Left cardiac atrium (tissue), 4 donors: ENCODE measurements at places on chromosomes 12 and 14. TPM values are rescaled to one million over a fixed set of nuclear protein-coding genes. Genes with fewer than 3 reads are reported as not detected.

The CAPZA3 gene
- not detected for total RNA-seq

The MYF6 gene
- total RNA-seq = not detected

The NUAK1 gene
- 20.4 TPM for total RNA-seq

The GNG2 gene
- 25.6 TPM for total RNA-seq

DNA sequence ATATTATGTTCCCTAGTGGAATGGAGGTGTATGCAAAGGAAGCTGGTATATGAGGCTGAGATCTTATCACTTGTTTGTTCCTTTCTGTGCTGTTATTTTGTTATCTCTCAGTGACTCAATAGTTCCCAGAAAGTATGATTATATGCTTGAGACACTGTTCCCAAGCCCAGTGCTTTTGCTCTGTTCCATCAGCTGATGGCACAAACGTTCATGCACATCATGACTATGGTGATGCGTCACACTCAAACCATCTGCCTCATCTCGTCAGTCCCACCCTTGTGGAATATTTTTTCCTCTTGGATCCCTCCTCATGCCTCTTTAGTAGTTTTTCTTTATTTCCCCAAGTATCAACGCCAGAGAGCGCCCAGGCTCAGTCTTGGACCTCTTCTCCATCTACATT, 786.9 kb downstream of the AACS start:
- no peak for DNase-seq

DNA sequence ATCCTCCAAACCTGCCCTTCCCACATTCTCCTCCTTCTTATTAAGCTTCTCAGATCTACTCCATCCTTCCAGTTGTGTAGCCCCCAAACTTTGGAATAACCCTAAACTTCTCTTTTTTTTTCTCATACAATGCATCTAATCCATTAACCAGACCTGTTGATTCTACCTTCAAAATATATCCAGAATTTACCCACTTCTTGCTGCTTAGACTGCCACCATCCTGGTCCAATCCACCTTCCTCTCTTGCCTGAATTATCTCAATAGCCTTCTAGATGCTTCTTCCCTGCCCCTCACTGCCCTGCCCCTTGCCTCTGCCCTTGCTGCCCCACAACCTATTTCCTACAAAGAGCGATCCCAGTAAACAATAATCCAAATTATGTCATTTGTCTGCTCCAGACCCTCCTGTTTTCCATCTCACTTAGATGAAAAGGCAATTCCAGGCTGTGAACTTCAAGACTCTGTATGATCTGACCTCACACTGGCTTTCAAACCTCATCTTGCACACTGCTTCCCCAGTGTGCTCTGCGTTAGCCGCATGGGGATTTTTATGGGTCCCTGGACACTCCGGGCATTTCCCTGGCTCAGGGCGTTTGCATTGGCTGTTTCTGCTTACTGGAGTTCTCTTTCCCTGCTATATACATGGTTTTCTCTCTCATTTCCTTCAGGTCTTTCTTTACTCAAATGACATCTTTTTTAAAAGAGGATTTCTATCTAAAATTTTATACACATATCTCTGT, 42.6 kb upstream of the HIF1A start:
- DNase-seq = no peak

GRCh38 chr14:44782775-44783238, 178.9 kb downstream of the KLHL28 start:
- DNase-seq = no peak

DNA sequence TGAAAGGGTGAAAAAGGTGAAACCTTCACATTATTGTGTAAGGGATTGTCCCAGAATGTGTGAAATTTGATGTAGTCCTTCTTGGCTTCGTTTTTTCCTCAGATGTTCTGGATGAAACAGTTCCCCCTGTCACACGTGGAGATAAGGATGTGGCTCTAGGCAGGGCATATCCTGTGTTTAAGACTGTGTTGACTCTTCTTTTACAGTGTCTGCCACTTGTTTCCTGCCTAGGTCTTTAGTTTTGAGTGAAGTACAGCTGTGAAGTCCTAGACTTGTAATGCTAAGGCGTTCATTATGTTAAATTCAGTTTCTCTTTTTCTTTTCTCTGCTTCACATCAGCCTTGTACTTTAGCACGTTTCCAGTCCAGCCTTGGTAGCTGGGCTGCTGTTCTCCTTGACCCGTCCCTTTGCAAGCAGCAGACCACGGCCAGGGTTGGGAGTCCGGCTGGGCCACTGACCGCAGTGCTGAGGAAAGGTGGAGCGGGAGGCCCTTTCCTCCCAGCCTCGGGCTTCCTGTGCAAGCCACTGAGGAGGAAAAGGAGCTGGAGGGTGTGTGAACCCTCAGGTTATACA, 59.1 kb downstream of the RASSF3 start:
- DNase-seq = peak; percentile 55

DNA sequence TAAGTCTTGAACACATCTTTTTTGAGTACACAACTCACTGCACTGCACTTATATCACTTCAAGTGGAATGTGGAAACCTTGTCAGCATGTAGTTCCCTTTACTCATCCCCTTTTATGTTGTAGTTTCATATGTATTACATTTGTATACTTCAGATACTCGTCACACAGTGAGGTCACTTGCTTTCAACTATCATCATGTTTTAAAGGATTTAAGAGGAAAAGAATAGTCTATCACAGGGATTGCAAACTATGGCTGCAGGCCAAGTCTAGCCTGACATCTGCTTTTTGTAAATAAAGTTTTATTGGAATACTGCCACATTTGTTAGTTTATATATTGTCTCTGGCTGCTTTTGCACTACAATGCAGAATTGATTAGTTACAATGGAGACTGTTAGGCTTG, 24.3 kb downstream of the CNOT2 start:
- DNase-seq = no peak

DNA sequence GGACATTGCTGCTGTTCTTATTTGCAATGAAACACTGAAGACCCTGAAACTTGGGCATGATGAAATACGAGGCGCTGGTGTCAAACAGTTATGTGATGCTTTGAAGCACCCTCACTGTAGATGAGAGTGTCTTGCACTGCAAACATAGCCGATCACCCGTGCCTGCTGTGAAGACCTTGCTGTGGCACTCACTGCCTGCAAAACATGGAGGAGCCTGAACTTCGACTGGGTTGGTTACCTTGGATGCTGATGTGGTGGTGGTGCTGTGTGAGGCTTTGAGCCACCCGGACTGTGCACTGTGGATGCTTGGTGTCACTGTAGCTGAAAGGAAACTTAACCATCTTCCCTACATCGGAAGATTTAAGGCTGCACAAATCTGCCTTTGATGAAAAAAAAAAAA, 162.9 kb downstream of the GLT1D1 start:
- DNase-seq = no peak

- DNase-seq = no peak
These were observed 307.0 kb downstream of the PCNX1 start for GRCh38 chr14:71214241-71214640.

GRCh38 chr14:23564876-23565275, 2.7 kb downstream of the AP1G2 start:
- DNase-seq = no peak

GRCh38 chr14:97945631-97946030, 1148.4 kb downstream of the VRK1 start:
- DNase-seq = no peak

- DNase-seq = no peak
These were observed 89.6 kb downstream of the FBXW8 start for GRCh38 chr12:117000316-117000715.

DNA sequence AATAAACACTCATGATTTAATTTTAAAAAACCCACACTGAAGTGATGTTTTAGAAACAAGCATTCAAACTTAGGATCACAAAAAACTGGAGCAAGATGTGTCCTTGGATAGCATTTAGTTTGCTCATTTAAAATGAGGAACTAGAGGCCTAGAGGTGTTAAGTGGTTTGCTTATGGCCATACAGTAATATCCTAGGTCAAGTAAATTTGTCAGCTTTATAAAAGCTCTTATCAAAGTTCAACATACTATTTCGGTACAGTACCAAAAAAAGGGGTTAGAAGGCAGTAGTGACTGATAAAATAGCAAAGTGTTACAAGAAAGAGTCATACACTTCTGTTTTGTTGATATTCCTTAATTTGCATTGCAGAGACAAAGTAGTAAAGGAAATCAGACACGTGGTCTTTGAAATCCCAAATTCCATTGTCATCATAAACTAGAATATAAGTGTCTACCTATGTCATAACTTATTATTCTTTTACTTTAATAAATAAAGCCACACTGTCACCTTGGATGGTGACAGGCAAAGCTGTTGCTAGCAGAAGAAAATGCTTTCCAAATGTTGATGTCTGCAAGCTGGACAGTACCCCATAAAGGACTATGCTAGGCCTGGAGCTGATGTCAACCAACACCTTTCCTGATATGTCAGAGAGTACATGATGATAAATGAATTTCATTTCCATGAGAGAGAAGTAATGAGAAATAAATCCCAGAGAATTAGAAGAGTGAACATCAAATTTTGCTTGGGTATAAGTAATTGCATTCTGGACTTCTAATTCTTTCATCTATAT, 17.6 kb upstream of the SRP54 start:
- no peak for DNase-seq

GRCh38 chr12:114682106-114682784, 1.7 kb downstream of the TBX3 start:
- no peak for DNase-seq

DNA sequence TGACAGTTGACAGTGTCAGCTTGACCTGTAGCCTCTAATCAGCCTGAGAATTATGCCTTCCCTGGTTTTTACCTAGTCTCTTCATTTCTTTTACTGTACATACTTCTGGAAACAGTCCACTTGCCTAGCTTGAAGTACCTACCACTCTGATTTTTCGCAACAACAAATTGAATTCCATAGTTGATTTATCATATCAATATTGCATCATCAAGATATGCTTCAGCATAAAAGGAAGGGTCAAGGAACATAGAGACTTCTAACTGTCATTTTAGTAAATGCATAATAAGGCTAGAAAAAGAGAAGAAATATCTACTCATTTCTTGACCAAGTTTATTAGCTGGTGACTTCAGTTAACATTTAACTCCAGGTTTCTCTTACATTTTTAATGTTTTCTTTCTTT, 174.2 kb upstream of the FAR2 start:
- DNase-seq = no peak

- no peak for DNase-seq
These were observed 64.5 kb downstream of the AACS start for GRCh38 chr12:125129591-125130255.
